ENCODE measurements at places on chromosomes 5 and 9.

DNA sequence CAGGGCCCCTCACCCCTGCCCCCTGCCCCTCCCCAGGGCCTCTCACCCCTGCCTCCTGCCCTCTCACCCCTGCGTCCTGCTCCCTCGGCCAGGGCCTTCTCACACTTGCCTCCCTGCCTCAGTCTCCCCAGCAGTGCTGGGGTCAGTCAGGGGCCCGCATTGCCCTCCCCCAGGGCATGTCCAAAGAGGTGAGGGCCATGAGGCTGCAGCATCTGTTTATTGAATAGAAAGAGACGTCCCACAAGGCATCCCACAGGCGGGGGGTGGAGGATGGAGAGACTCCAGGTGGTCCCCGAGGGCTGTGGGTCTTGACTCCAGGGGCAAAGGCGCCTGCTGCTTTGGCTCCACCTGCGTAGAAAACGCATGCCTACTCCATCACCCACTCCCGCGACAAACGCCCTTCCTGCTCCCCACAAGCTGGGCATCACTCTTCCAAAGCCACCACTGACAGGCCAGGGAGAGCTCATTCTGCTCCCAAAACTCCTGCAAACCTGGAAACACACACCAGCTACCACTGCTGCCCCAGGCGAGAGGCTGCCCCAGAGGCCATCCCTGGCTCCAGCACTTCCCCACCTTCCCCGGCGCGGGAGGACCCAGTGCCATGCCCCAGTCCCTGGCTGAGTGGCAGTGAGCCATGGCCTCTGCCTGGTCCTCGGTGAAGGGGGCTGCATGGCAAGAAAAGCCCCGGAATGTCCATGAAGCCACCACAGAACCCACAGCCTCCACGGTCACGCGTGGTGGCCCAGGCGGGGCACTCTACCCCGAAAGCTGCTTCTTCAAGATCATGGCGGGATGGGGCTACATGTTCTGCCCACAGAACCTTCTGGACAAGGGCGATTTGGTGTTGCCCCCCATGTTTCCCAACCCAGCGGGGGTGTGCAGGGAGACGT lies 1.6 kb upstream of the LCN8 start:
- no peaks in the 10 kb centered on the region for H3K27me3 ChIP-seq
- peaks cover 3% of the 10 kb centered on the region for H3K4me1 ChIP-seq
- H3K27ac ChIP-seq: no peak overlapping the region
- DNase-seq: no peak
- no peak overlapping the region for H3K4me3 ChIP-seq

- H3K4me1 ChIP-seq: no peaks in the 10 kb centered on the region
- H3K27me3 ChIP-seq: no peaks in the 10 kb centered on the region
- H3K27ac ChIP-seq: no peak overlapping the region
- no peak overlapping the region for H3K4me3 ChIP-seq
Measured at GRCh38 chr5:142584891-142585290, 101.0 kb downstream of the FGF1 start.

GRCh38 chr9:108811944-108812343 lies 43.8 kb downstream of the ACTL7B start:
- H3K36me3 ChIP-seq: no peaks in the 10 kb centered on the region
- H3K4me1 ChIP-seq: peaks cover 31% of the 10 kb centered on the region

- H3K36me3 ChIP-seq: peaks cover 3% of the 10 kb centered on the region
- DNase-seq: peak; percentile 62
- peaks cover 15% of the 10 kb centered on the region for H3K4me1 ChIP-seq
- H3K4me3 ChIP-seq: no peak overlapping the region
- no peaks in the 10 kb centered on the region for H3K27me3 ChIP-seq
Measured at GRCh38 chr9:114487607-114488300, 17.5 kb downstream of the WHRN start.

- no peak overlapping the region for H3K27ac ChIP-seq
- H3K27me3 ChIP-seq: no peaks in the 10 kb centered on the region
- H3K4me3 ChIP-seq: no peak overlapping the region
- H3K36me3 ChIP-seq: no peaks in the 10 kb centered on the region
Measured at GRCh38 chr5:121088341-121088740, 624.2 kb downstream of the PRR16 start.

GRCh38 chr5:139157556-139157955 lies 40.6 kb downstream of the SIL1 start:
- H3K4me1 ChIP-seq: peaks cover 65% of the 10 kb centered on the region
- H3K4me3 ChIP-seq: no peak overlapping the region
- peak overlapping the region; percentile 75 for H3K27ac ChIP-seq

DNA sequence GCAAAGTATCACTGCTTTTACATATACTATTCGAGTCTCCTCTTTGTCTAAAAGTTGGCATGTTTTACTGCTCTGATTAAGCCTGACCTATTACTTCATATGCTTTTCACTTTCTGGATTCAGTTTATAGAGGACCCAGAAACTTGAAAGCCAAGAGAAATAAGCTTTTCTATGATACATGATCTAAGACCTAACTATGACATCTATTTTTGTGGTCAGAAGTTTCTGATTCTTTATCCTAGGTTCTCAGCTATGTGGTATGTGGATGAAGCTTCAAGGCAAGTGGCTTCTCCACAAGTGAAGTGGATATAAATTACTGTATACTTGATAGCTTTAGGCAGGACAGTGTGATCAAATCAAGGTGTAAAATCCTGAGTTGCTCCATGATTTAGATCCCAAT lies 6.3 kb downstream of the EDIL3 start:
- H3K4me1 ChIP-seq: peaks cover 42% of the 10 kb centered on the region
- H3K4me3 ChIP-seq: no peak overlapping the region
- H3K27ac ChIP-seq: peak overlapping the region; percentile 68

GRCh38 chr5:55564721-55565120 lies 30.0 kb upstream of the PLPP1 start:
- H3K4me3 ChIP-seq: no peak overlapping the region
- H3K27ac ChIP-seq: peak overlapping the region; percentile 26
- H3K4me1 ChIP-seq: peaks cover 14% of the 10 kb centered on the region
- no peaks in the 10 kb centered on the region for H3K36me3 ChIP-seq
- DNase-seq: no peak
- no peaks in the 10 kb centered on the region for H3K27me3 ChIP-seq

DNA sequence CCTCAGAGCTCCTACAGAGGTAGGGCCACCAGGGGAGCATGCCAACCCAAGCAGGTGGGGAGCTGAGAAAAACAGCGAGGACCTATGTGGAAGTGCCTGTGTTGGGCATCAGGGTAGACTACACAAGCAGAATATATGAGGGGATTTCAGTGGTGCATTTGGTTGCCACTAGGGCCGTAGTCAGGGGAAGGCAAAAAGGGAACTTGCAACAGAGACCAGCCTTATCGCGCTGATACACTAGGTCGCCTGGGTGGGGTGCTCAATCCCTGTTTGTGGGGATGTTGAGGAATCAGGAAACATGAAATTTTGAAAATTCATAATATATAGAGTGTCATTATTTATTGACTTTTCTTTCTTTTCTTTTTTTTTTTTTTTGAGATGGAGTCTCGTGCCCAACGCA lies 370.9 kb upstream of the PRR16 start:
- H3K4me3 ChIP-seq: no peak overlapping the region
- DNase-seq: no peak
- H3K4me1 ChIP-seq: peaks cover 17% of the 10 kb centered on the region
- H3K27ac ChIP-seq: no peak overlapping the region

- no peaks in the 10 kb centered on the region for H3K27me3 ChIP-seq
- H3K4me3 ChIP-seq: no peak overlapping the region
- DNase-seq: no peak
- no peaks in the 10 kb centered on the region for H3K36me3 ChIP-seq
- no peak overlapping the region for H3K27ac ChIP-seq
Measured at GRCh38 chr9:16029046-16029615, 476.3 kb downstream of the CCDC171 start.

DNA sequence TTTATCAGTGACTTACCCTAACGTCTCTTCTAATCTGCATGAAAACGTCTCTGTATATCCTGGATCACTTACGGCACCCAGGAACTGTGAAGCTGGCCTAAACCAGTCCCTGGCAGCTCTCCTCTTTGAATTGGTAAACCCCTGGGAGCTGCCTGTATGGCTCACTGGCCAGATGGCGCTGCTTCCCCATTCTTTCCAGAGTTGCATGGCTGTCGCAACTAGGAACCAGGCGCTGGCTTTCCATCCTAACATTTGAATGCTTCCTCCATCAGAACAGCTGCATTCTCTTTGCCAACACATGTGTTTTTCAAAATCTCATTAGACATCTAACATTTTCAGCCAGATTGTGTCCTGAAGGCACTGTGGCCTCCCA lies 8.0 kb upstream of the PCA3 start:
- no peak overlapping the region for H3K27ac ChIP-seq
- no peaks in the 10 kb centered on the region for H3K36me3 ChIP-seq
- DNase-seq: no peak
- peaks cover 2% of the 10 kb centered on the region for H3K4me1 ChIP-seq
- H3K4me3 ChIP-seq: no peak overlapping the region

DNA sequence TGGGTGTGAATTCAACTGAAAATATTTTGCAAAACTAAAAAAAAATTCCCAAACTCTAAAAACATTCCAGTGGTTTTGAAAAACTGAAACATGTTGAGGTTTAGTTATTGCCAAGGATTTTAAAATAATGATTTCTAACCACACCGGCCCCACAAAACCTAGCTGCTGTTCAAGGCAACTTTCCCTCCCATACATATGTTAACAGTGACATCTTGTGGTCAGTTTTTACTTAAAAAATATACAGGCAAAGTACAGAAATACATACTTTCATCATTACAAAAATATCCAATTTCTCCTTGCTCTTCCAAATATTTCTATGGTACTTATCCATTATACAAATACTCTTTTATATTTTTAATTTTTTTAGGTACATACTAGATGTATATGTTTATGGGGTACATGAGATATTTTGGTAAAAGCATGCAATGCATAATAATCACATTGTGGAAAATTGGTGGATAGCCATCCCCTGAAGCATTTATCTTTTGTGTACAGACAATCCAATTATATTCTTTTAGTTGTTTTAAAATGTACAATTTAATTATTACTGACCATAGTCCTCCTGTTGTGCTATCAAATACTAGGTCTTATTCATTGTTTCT lies 34.4 kb upstream of the MRPS30 start:
- DNase-seq: no peak
- no peaks in the 10 kb centered on the region for H3K36me3 ChIP-seq
- H3K4me3 ChIP-seq: no peak overlapping the region
- no peak overlapping the region for H3K27ac ChIP-seq
- no peaks in the 10 kb centered on the region for H3K27me3 ChIP-seq
- H3K4me1 ChIP-seq: peaks cover 10% of the 10 kb centered on the region

DNA sequence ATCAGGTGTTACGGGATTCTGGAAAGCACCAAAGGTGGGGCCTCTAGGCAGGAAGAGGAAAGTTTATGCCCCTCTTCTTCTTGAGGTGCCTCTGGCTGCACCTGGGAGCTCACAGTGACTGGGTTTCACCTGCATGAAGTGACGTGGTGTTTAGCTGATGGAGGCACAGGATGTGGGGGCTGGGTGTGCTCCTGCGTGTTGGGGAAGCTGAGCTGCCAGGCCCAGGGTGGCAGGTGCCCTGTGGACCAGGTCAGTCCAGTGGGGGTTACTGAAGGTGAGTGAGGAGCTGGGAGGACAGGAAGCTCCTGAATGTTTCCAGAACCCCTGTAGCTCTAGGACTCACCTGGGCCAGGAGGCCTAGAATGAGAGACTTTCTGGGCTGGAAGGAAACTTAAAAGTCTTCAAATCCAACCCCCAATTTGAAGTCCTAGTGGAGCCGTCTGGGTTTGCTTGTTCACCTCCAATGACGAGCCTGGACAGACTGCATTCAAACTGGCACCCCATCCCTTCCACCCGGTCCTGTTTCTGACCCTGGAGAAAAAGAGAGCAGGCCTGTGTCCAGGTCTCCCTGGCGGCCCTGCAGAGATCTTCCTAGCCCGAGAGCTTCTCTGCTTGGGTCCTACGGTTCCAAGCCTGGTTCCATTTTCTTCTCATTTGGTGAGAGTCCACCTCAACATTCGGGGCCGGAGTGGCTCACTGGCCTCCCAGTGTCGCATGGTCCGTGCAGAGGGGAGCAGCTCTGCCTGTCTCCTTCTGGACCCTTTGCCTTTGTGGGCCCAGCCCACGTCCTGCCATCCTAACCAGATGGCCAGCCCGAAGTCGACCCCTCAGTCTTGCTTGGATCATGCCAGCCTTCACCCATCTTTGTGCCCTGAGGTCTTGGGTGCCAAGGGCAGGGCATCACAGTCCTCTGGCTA lies 22.3 kb downstream of the TRAF1 start:
- no peaks in the 10 kb centered on the region for H3K36me3 ChIP-seq
- no peak for DNase-seq
- no peaks in the 10 kb centered on the region for H3K27me3 ChIP-seq

GRCh38 chr5:3393920-3394597 lies 201.6 kb upstream of the IRX1 start:
- no peak for DNase-seq
- H3K36me3 ChIP-seq: no peaks in the 10 kb centered on the region
- H3K4me1 ChIP-seq: no peaks in the 10 kb centered on the region
- no peak overlapping the region for H3K27ac ChIP-seq

- peak overlapping the region; percentile 49 for H3K27ac ChIP-seq
- H3K27me3 ChIP-seq: no peaks in the 10 kb centered on the region
- DNase-seq: no peak
- peaks cover 37% of the 10 kb centered on the region for H3K4me1 ChIP-seq
Measured at GRCh38 chr9:123319541-123320339, 36.3 kb upstream of the CRB2 start.

- no peak for DNase-seq
- peak overlapping the region; percentile 92 for H3K27ac ChIP-seq
- peaks cover 19% of the 10 kb centered on the region for H3K36me3 ChIP-seq
- H3K27me3 ChIP-seq: no peaks in the 10 kb centered on the region
Measured at GRCh38 chr5:73030531-73030930, 74.7 kb downstream of the FCHO2 start.

DNA sequence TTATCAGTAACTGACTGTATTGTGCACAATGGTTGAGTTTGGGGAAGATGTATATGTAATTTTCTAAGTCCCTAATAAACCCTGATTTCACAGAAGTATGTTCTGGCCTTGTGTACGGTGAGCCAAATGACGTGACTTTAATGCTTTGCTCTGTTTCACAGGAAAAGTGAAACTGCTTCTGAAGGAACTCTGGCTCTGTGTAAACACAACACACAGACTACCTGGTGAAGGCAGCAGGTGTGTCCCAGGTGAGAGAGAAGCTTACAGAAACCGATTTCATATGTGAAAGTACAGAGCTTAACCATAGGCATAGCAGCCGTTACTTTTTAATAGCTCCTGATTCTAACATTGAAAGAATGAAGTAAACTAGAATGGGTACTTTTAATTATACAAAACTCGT lies 31.9 kb downstream of the ICE1 start:
- H3K4me3 ChIP-seq: no peak overlapping the region
- peaks cover 31% of the 10 kb centered on the region for H3K36me3 ChIP-seq
- DNase-seq: no peak
- no peaks in the 10 kb centered on the region for H3K27me3 ChIP-seq

GRCh38 chr5:165029099-165029870 lies 1523.9 kb downstream of the MAT2B start:
- H3K4me3 ChIP-seq: no peak overlapping the region
- H3K27me3 ChIP-seq: no peaks in the 10 kb centered on the region
- H3K36me3 ChIP-seq: no peaks in the 10 kb centered on the region
- no peaks in the 10 kb centered on the region for H3K4me1 ChIP-seq
- no peak overlapping the region for H3K27ac ChIP-seq

- peak; percentile 81 for DNase-seq
- no peaks in the 10 kb centered on the region for H3K36me3 ChIP-seq
- peaks cover 3% of the 10 kb centered on the region for H3K27me3 ChIP-seq
Measured at GRCh38 chr9:15306757-15307522, at the start of gene TTC39B. Gene TTC39B, minus strand, starts transcription at chr9:15307216. Its CDS starts 91 bp downstream, at chr9:15307125.

GRCh38 chr9:3887221-3887653 lies 361.4 kb upstream of the RFX3 start:
- no peak overlapping the region for H3K27ac ChIP-seq
- DNase-seq: no peak
- H3K27me3 ChIP-seq: peaks cover 16% of the 10 kb centered on the region

- DNase-seq: no peak
- peaks cover 32% of the 10 kb centered on the region for H3K4me1 ChIP-seq
- H3K27me3 ChIP-seq: no peaks in the 10 kb centered on the region
- H3K4me3 ChIP-seq: no peak overlapping the region
- no peaks in the 10 kb centered on the region for H3K36me3 ChIP-seq
Measured at GRCh38 chr5:91998774-91999173, 615.7 kb upstream of the ARRDC3 start.
